NCI-H446 (cell line): ENCODE measurements at places on chromosomes 16 and 17.

- DNase-seq = no peak
Measured at GRCh38 chr17:73969956-73970355, 233.5 kb upstream of the RPL38 start.

GRCh38 chr16:6573577-6573976, 759.1 kb upstream of the RBFOX1 start:
- no peak for DNase-seq

GRCh38 chr17:66432996-66433551, 130.7 kb downstream of the PRKCA start:
- no peak for DNase-seq

GRCh38 chr16:68408967-68409366, 39.3 kb downstream of the SMPD3 start:
- DNase-seq = no peak

GRCh38 chr17:44781551-44782325, 22.9 kb downstream of the ADAM11 start:
- DNase-seq = no peak

DNA sequence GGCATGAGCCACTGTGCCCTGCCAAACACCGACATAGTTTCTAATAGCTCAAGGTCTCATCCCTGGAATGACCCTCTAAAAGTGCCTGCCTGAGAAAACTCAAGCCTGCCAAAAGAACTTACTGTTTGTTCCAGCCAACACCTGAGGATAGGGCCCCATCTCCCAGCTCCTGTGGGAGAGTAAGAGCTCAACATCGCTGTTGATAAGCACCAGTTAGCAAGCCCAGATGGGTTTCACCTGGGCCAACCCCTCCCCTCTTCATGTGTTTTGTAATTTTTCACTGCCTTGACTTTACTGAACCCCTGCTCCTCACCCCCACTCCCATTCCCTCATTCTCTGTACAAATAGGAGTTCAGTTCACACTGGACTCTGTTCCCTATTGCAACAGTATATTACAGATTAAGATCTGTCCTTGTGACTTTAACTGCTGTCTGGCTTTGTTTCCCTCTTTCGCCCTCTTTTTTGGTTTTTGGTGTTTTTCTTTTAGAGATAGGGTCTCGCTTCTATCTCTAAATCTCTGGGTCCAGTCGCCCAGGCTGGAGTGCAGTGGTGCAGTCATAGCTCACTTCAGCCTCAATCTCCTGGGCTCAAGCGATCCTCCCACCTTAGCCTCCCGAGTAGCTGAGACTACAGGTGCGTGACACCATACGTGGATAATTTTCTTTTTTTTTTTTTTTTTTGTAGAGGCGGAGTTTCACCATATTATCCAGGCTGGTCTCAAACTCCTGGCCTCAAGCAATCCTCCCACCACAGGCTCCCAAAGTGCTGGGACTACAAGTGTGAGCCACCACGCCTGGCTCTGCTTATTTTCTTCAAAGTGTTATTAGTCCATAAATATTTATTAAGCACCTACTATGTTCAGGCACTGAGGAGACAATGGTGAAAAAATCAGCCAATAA, 12.3 kb downstream of the NUPR1 start:
- no peak for DNase-seq
